Cerebellar nuclear complex (tissue), 1 donor: ENCODE measurements at places on chromosomes 4 and X.

DNA sequence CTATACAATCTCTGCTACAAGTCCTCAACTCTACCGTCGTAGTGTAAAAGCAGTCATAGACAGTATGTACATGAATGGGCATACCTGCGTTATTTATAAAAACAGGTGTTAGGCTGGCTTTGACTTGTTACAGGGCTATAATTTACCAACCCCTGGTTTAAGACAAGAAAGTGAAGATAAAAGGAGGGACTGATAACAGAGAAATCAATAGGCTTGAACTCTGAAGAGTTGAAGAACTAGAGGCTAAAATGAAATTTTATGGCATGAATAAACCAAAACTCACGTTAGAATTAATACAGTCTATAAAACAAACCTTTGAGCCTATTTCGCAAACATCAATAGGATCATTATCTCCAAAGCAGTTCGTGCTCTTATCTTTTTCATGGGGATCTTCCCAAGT is 36.2 kb downstream of the PPA2 start:
- no peak for DNase-seq

- DNase-seq = no peak
Observed at GRCh38 chr4:751676-752075, 46.0 kb downstream of the PCGF3 start.

GRCh38 chr4:89898304-89898716 is 3.7 kb downstream of the MMRN1 start:
- DNase-seq = no peak

- DNase-seq = no peak
Observed at GRCh38 chrX:8018934-8019333, 91.7 kb upstream of the PNPLA4 start.

- no peak for DNase-seq
Observed at GRCh38 chrX:131841496-131842437, 181.3 kb upstream of the STK26 start.

- no peak for DNase-seq
Observed at GRCh38 chrX:48649102-48649501, 34.5 kb upstream of the WAS start.

- no peak for DNase-seq
Observed at GRCh38 chr4:162847945-162848549, 318.6 kb downstream of the NAF1 start.

DNA sequence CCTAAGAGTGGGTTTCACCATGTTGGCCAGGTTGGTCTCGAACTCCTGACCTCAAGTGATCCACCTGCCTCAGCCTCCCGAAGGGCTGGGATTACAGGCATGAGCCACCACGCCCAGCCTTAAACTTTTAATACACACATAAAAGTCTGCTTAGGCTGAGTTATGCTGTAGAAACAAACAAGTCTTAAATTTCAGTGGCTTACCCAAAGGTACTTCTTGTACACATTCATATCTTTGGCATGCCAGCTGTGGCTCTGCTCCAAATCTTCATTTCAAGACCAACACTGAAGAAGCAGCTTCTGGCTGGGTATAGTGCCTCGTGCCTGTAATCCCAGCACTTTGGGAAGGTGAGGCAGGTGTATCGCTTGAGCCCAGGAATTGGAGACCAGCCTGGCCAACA is 80.3 kb downstream of the PPEF2 start:
- DNase-seq = no peak

DNA sequence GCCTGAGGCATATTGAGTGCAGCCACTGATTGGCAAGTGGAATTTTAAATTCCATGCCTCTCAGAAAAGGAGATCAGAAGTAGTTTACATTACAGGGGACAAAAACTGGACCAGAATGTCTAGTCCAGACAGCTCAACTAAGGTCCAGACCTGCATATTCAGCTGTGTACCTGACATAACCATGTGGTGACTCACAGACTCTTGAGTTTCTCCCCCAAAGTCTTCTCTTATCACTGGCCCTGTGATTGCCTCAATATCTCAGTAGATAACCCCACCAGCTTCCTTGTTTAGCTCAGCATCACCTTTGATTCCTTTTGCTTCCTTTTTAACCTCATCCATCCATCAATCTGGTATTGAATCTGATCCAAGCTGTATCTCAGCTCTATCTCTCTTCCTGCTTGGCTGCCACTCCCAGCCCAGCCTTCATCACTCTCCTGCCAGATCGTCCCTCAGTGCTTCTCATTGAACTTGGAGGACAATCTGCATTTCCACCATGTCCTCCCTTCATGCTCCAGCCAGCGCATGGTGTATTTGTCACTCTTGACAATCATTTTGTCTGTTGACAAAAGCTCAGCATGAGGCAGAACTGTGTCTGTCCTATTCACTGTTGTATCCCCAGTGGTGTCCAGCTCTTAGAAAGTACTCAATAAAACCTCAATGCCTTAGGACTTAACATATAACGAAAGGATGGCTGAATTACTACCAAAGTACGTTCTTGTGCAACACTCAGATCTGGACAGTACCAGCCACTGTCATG is 27.8 kb upstream of the SLC2A9 start:
- DNase-seq = no peak

DNA sequence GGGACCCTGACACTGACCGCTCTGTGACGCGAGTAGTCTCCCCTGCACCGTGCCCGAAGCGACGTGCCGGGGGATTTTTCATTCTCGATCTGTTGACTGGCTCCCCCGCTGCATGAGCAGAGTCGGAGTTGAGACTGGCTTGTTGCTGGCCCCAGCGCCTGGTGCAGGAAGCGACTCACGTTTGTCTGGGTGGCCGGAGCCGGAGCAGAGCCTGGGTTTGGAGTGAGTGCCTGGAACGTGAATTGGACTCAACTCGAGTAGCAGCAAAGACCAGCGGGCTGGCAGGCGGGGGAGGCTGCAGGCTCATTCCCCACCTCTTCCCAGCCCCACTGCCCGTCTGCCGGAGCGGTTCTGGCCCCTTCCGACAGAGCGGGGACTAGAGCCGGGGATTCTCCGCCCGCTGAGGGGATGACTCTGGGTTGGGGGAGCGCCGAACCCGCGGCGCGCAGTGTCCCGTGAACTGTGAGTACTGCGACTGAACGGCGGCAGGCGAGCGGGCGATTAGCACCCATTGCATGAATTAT is 554 bp downstream of the PCDH7 start:
- DNase-seq = no peak

GRCh38 chrX:71171110-71171801 is 26.6 kb downstream of the NLGN3 start:
- DNase-seq = no peak

DNA sequence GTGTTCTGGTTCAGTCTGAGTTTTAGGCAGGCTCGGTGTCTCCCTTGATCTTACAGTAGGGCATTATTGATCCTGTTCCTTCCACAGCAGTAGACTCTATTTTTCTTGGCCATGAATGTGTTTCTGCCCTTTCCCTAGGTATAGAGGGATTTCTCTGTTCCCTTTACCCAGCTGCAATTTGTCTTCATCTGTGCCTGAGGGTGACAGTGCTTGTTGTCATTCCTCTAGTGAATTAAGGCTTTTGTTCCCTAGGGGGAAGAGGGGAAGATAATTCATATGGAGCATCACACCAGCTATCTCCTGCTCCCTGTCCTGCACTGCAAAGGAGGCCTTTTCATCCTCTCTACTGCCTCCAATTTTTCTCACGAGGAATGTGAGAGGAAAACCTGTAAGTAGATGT is 39.7 kb upstream of the CXorf51A start:
- no peak for DNase-seq

DNA sequence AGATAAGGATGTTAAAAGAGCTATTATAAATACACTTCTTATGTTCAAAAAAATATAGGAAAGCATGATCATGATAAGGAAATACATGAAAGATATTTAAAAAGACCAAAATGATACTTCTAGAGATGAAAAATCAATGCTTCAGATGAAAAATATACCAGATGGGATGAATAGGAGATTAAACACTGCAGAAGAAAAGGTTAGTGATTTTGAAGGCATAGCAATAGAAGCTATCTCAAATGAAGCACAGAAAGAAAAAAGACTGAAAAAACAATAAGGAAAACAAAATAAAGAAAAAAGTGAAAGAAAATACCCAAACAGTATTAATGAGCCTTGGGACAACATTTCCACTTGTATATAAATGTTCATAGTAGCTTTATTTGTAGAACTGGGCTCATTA is 80.7 kb upstream of the LEF1 start:
- DNase-seq = no peak

- DNase-seq = no peak
Observed at GRCh38 chr4:189305500-189305899, 635.2 kb upstream of the FRG1 start.

GRCh38 chr4:53089936-53090729 is 228.0 kb downstream of the RASL11B start:
- no peak for DNase-seq

DNA sequence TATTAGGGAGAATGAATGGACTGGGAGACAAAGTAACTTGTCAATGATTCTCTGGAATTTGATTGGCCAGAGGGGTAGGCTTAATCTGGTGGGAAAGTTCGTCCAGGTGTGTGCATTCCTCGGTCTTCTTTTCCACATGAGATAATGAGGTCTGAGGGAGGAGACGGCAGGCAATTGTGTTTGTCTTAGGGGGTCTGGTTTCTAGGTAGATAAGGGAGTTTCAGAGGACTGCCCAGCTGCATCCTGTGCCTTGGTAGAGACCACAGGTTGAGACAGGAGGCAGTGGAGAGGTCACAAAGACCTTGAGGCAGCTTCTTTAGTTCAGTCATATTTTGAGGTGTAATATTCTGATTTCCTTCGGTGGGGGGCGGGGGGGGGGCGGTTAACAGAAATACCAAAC is 4.3 kb downstream of the MGST2 start:
- no peak for DNase-seq

DNA sequence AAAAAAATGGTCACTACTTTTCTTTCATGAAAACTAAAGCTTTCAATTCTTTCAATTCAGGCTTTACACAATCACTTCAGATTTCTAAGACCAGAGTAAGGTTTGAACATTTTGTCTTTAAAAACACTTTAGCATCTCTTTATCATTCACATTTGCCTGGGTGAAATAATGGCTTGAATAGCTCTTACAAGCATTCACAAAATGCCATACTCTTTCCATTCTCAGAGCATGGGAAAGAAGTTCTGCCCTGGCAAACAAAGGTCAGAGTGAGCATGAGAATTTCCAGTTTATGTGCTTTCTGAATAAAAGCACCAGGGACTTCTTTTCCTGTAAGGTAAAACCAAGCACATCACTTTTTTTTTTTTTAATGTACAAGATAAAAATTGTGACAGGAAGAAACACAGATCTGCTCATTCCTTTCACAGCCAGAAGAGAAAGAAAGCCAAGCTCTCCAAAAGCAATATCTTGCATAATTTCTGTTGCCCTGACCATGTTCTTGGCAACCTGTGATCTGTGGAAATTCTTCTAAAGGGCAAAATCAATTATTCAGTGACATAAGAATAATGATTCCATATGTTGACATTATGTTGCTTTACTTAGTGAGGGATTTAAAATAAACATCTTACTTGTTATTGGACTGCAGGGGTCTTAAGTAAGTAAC is 64.8 kb downstream of the CD40LG start:
- no peak for DNase-seq

- no peak for DNase-seq
Observed at GRCh38 chr4:156194896-156195295, 241.2 kb upstream of the CTSO start.

GRCh38 chr4:15500701-15501100 is 31.0 kb downstream of the CC2D2A start:
- no peak for DNase-seq

DNA sequence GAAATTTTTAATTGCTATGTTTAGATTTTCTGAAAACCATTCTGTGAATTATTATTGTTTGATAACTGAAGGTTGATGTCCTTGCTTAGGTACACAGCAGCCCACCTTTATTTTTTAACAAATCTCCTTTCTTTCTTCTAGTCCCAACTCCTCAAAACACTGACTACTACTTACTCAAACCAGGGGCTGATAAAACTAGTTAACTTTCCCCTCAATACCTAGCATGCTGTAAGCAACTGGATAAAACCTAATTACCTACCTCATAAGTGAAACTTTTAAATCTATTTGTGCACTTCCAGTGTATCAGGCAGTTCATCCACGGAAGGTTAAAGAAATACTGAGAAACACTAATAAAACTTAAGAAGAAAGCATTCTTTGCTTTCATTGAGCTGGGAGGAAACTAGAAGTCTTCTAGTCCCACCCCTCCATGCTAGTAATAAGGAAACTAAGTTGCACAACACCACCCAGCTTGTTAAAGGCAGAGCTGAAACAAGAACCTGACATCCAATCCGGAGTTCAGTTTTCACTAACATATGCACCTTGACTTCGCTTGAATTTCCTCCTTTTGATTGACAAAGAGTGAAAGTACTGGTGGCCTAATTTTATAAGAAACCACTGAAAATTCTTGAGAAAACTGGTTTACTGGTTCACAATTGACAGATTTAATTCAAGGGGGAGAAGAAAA is 180.2 kb upstream of the TET2 start:
- DNase-seq = no peak

DNA sequence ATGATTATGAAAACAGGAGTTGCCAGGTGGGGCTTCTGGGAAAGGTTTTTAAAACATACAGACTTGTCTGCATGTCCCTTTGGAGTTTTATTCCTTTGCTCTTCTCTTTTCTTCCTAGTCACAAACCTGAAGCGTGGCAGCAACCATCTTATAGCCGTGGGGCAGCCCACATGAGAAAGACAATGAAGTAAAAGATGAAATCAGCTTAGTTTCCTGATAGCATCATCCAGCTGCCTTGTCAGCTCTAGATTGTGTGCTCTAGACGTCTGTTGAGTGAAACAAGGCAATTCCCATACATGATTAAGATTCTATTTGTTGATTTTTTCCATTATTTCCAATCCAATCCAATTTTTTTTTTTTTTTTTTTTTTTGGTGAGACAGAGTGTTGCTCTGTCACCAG is 68.9 kb downstream of the ELOVL6 start:
- DNase-seq = no peak

- no peak for DNase-seq
Observed at GRCh38 chr4:5889002-5889696, 3.7 kb downstream of the CRMP1 start.

GRCh38 chr4:169160825-169161224 is 109.9 kb downstream of the SH3RF1 start:
- DNase-seq = no peak

DNA sequence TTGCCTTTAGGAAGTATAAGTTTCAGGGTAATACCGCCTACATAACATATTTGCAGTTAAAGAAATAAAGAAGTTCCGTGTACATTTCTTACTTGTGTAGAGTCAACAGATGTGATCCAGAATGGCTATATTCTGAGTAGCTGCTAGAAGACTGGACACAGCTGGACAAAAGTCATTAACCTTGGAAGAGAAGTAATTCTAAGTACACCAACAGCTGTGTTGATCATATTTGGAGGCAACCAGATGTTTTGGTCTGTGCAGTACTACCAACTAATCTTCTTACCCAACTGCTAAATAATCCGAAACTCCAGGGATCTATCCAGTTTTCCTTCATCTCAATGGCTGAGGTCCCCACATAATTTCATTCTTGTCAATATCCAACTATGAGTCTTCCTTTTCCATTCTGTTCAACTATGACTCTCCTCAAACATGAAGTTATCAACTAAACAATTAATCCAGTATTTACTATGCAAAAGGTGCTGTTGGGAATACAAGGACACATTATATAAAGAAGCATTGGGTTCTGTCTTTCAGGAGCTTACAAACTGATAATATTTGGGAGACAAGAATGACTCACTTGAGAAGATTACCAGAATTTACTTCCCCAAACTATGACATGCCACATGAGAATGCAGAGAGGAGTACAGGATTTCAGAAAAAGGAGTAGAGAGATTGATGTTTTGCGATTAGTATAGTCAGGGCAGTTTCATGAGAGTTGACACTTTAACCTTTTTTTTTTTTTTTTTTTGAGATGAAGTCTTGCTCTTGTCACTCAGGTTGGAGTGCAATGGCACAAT is 78.2 kb downstream of the COL4A6 start:
- DNase-seq = no peak
